ENCODE measurements at places on chromosomes 11 and 22.

DNA sequence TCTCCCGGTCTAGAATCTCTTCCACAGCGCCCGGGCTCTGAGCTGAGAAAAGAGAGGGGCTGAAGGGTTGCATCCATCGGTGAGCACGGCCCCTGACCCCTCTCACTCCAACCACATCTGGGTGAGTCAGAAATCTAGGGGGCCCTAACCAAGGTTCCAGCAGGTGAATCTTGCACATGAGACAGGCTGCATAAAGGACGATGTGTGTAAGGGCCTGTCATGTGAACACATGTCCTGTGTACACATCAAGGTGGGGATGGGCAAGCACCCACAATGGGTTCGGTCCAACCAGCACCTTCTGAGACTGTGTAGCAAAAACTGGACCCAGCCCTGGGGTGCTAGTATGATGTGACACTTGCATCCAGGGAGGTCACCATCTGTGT is 1.2 kb downstream of the BET1L start:
- no peak for DNase-seq

DNA sequence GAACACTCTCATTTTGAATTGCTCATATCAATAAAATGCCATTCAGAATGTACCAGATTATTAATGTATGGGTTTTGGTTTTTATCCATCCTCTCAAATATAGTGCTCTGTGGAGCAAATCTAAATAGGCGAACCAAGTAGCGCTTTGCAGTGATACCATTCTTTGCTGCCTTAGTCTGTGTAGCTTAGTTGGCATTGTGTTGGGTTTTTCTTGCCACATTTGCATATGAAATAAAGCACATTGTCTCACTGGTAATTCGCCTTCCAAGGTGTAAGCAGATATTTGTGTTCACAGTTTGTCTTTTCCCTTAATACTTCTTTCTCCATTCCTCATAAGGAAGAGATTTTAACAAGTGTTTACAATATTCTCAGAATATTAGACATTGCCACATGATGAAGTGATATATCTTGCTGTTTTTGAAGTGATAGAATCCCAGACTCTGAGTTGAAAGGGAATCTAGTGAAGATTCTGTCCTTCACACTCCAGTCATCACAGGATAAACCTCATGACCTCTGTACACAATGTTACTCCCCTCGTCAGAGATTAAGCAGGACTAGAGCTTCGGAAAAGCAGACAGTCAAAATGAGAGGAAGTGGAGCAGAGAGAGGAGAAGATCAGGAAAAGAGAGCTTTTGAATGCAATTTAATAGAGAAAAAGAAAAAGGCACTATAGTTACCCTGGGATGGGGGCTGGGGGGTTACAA is 16.5 kb downstream of the C11orf91 start:
- no peak for DNase-seq

GRCh38 chr11:129871914-129872313 is 23.5 kb downstream of the NFRKB start:
- no peak for DNase-seq

GRCh38 chr11:78460471-78460870 is 42.9 kb upstream of the GAB2 start:
- no peak for DNase-seq

DNA sequence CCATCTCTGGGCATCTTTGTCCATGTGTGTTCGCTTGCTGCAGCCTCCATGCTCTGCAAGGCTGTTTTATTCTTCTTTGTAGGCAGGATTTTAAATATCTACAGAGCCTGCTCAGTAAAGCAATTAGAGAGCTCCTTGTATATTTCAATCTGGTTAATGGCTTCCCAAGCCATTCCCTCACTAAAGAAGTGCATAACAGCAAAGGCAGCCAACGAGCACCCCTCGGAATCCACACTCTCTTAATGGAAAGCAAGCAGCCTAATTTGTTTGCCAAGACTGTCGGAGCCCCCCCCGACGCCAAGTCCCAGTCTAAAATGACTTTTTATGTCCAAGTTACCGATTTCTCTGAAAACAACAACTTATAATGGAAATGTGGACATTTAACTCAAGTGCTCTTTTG is 123.6 kb downstream of the ARL14EP start:
- no peak for DNase-seq

DNA sequence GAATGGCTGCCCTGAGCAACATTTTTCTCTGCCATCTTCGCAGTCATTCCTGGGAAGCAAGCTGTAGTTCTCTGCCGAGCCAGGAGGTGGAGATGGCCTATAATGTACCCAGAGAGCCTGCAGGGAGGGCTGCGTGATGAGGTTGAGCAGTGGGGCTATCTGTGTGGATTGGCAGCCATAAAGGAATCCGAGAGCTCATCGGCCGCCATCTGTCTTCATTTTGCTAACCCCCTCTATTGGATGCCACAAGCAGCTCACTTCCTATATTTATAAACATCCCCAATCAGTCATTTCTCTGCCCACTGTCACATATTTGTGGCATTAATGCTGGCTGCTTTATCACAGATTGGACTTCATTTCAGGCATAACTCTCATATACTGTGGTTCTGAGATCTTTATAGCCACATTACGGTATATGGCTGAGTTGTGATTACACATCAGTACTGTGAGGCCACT is 209.5 kb downstream of the NTM start:
- DNase-seq: no peak

Measured in NCI-H2081 treated with DMSO at 0.1 percent for 48 hours (cell line).